ENCODE measurements at places on chromosomes 3 and 15. TPM values are rescaled to one million over a fixed set of nuclear protein-coding genes. Genes with fewer than 3 reads are reported as not detected.

The FOXB1 gene
- not detected for total RNA-seq

The CCR5 gene
- total RNA-seq = 0.92 TPM

The GAP43 gene
- not detected for total RNA-seq

DNA sequence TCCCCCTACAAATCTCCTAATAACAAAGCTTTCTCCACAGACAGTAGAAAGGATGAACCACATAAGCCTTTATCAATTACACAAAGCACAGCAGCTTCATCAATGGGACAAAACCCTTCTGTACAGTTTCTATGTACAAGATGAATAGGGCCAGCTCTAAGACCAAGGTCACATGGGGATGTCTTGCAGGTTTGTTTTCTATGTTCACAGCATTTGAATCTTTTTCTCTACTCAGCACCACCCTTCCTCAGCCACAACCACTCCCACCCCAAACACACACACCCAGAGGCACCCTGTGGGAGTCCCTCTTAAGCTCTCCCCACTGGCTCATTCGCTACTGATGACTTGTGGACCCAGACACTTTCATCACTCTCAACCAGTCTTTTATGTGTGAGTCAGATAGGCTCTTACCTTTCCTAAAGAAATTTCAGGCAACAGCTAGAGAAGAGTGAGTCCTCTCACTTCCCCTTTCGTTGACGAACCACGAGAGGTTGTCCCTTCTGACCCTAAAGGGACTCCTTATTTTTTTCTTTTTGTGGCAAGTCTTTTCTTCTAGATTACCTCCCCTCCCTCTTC is 57.9 kb downstream of the ARHGAP31 start:
- no peak for DNase-seq

DNA sequence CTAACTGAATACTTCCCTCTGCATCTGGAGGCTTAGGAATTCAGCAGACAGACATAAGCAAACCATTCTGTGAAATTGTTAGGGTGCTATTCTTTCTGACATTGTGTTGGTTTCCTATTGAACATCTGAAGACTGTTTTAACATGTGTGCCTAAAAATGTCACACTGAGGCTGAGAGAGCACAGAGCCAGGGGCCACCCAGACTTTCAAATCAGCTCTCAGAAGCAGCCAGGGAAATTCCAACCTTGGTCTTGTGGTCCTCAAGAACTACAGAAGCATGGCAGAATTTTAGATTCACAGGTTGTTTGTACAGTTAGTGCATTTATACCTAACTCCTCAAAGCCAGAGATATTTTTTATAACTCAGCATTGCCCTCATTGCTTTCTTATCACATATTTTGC is 929.2 kb upstream of the CFAP20DC start:
- DNase-seq = no peak

The ASB14 gene
- not detected for total RNA-seq

The MORC1 gene
- total RNA-seq = 0.12 TPM

GRCh38 chr15:68620721-68621527 is 42.1 kb downstream of the CORO2B start:
- peak; percentile 92 for DNase-seq

DNA sequence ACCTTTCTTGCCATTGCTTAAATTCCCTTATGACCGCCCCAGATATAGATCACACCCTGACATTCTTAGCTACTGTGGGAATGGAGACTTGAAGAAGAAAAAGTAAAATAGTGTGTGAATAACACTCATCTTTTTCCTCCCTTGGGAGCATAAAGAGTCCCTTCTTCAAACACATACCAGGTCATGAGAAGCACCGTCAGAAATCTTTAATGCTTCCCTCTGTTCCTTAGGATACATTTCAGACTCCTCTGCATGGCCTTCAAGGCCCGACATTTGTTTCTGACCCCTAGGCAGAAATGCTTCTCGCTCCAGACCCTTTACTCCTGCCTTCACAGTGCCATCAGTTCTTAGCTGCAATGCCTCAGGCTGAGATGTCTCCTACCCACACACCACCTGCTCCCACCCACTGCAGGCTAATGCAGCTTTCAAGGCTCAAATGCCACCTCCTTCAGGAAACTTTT is 143.8 kb upstream of the IL12A start:
- DNase-seq = no peak

The ANP32A gene
- 29.4 TPM for total RNA-seq
